ENCODE measurements at places on chromosomes 4 and X.

GRCh38 chr4:100016191-100016590 is 66.1 kb upstream of the H2AZ1 start:
- DNase-seq: no peak

DNA sequence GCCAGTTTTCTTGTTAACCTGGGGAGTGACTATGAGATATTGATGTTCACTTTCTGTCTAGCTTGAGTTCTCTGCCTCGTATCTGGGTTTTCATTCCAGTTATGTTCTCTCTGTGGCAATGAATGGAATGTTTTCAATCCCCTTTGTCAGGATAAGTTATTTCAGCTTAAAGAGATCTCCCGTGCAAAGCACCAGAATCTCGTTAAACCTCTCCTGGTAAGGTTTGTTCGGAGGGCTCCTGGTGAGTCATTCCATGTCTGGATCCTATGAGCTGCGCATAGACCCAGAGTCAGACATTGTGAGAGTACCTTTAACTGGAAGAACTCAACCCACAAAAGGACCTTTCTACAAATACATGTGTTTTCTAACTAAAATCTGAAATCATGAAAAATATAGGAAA is 51.0 kb downstream of the KDR start:
- no peak for DNase-seq

GRCh38 chrX:150159537-150159936 is 203.6 kb upstream of the MAMLD1 start:
- no peak for DNase-seq

DNA sequence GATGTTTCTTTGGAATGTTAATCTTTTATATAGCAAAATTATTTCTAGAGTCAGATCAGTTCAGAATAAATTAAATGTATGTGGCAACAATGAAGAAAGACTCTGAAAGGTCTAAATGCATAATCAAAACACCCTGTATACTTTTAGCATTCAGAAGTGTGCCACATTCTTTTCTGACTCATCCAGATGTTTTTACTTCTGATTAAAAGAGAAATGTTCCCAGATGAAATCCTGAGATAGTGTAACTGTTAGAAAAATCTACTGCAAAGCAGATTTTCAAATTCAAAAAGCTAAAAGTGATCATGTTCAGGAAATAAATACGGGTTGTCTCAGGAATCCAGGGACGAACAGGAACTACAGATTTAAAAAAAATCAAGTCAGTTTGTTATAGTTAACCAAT is 241.4 kb downstream of the GRIA3 start:
- no peak for DNase-seq

DNA sequence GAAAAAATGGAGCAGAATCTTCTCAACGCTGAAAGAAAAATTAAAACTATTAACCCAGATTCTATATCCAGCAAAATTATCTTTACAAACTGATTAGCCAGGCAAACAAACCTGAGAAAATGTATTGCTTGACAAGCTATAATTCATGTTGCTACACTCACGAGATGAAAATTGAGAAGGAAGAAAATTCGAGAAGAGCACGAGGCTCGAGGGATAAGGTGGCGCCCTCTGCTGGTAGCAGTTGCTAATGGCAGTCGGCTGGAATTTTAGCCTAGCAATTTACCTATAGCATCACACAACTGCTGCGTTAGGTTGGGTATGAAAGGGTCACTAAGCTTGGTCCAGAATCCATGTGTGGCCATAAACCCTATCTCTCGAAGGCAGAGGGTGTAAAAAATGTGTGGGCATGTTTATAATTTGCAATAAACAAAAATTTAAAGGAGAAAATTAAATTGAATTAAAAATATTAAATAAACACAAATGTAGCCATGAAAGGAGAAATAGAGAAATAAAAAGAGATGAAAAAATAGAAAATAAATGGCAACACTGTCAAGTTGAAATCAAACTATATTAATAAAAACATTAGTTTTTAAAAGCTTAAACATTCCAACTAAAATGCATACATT is 126.6 kb downstream of the PPP4R3C start:
- DNase-seq: no peak

DNA sequence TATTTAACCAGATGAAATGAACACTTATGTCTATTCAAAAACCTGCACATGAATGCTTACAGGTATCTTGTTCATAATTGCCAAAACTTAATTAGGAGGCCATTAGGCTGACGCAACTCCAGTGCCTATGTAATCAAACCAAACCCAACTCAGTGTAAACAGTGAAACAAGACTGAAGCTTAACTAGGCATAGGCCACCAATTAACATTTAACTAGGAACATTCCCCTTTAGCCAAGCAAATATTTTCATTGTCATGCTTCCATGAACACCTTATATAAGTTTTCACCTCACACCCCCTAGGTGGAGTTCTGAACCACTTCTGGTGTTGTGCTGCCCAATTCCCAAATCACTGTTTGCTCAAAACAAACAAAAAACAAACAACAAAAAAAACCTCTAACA is 686.0 kb downstream of the STPG2 start:
- no peak for DNase-seq

DNA sequence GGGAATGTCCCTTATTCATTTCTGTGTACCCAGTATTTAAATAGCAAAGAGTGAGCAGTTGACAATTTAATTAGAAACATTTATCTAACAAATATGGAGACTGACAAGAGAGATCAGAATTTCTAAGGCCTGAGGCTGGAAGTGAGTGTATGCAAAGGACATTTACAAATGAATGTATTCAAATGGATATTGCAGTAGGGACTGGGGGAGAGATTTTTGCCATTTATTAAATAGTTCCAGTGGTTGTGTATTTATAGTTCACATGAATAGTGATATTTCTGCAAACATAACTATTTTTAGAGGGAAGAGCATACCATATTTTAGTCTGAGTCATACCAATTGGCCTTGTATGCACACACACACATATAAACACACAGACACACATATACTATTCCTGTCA is 592.4 kb downstream of the GLUD2 start:
- DNase-seq: no peak

DNA sequence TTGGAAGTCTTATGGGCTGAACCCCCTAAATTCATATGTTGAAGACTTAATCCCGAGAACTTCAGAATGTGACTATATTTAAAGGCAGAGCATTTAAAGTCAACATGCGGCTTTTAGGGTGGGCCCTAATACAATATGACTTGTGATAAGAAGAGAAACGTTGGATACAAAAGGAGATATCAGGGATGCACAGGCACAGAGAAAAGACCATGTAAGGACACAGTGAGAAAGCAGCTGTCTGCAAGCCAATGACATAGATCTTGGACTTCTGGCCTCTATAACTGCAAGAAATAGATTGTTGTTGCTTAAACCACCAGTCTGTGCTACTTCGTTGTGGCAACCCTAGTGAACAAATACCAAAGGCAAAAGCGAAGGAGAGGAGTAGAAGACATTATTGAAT is 42.2 kb downstream of the GABRG1 start:
- DNase-seq: no peak

- no peak for DNase-seq
Measured at GRCh38 chr4:176256921-176257320, 12.1 kb downstream of the ASB5 start.

DNA sequence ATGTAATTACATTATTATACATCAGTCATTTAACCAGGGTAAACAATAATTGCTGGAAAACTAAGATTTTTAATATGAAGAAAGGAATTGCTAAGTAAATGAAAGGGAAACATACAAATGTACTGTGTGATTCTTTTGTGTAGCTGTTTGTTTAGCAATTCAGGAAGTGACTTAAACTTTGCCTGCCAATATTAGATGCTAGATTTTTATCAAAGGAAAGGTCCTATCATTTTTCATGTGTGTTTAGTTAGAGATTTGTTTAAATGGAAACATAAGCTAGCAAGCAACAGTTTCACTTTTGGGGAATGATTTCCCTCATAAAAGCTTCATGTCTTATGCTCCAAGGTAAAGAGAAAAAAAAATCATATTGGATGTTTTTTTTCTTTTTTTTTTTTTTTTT is 95.1 kb upstream of the LIMCH1 start:
- DNase-seq: no peak

GRCh38 chr4:74838746-74839370 is 44.5 kb upstream of the BTC start:
- no peak for DNase-seq

GRCh38 chr4:10173037-10173753 is 56.6 kb upstream of the WDR1 start:
- DNase-seq: no peak

All from amygdala (tissue), 56 donors.